Epithelial cell of umbilical artery (primary cell): ENCODE measurements at places on chromosomes 6 and 20. TPM values are rescaled to one million over a fixed set of nuclear protein-coding genes. Genes with fewer than 3 reads are reported as not detected.

NKX2-2 gene
- not detected in 2 replicates for total RNA-seq

OPN5 gene
- total RNA-seq, result not detected in 2 replicates

HCRTR2 gene
- total RNA-seq, result not detected in 2 replicates

ESR1 gene
- 0.30 TPM in 1 of 2 replicates, not detected in the other for total RNA-seq

IGF2R gene
- 39.0 and 41.5 TPM in 2 replicates for total RNA-seq

PARD6B gene
- total RNA-seq, result 0.15 TPM in 1 of 2 replicates, not detected in the other

PRPH2 gene
- under 0.01 and 0.30 TPM in 2 replicates for total RNA-seq

MPC1 gene
- 30.5 and 31.8 TPM in 2 replicates for total RNA-seq

FKBP5 gene
- total RNA-seq, result 23.1 and 36.5 TPM in 2 replicates

FNDC11 gene
- total RNA-seq, result 0.15 and 1.3 TPM in 2 replicates

FILIP1 gene
- 12.2 and 16.2 TPM in 2 replicates for total RNA-seq

CST4 gene
- not detected in 2 replicates for total RNA-seq

SFT2D1 gene
- total RNA-seq, result 35.7 and 43.6 TPM in 2 replicates

PAK5 gene
- not detected in 2 replicates for total RNA-seq

FAM135A gene
- total RNA-seq, result 13.0 and 21.7 TPM in 2 replicates

KIF13A gene
- total RNA-seq, result 26.0 and 34.5 TPM in 2 replicates

FOXF2 gene
- total RNA-seq, result 0.15 TPM in 1 of 2 replicates, not detected in the other

ECT2L gene
- total RNA-seq, result 0.32 TPM in 1 of 2 replicates, not detected in the other

PMEPA1 gene
- total RNA-seq, result 2.3 and 19.2 TPM in 2 replicates

GSS gene
- 54.6 and 55.2 TPM in 2 replicates for total RNA-seq

OTOR gene
- not detected in 2 replicates for total RNA-seq

ZNF334 gene
- under 0.01 and 1.7 TPM in 2 replicates for total RNA-seq

MICB gene
- 23.4 and 50.3 TPM in 2 replicates for total RNA-seq

OOEP gene
- not detected in 2 replicates for total RNA-seq

C6orf15 gene
- not detected in 2 replicates for total RNA-seq

IRF4 gene
- not detected in 2 replicates for total RNA-seq

SLC13A3 gene
- 0.15 and 0.32 TPM in 2 replicates for total RNA-seq
